ELF-1 (cell line): ENCODE measurements at places on chromosomes 6 and 20.

DNA sequence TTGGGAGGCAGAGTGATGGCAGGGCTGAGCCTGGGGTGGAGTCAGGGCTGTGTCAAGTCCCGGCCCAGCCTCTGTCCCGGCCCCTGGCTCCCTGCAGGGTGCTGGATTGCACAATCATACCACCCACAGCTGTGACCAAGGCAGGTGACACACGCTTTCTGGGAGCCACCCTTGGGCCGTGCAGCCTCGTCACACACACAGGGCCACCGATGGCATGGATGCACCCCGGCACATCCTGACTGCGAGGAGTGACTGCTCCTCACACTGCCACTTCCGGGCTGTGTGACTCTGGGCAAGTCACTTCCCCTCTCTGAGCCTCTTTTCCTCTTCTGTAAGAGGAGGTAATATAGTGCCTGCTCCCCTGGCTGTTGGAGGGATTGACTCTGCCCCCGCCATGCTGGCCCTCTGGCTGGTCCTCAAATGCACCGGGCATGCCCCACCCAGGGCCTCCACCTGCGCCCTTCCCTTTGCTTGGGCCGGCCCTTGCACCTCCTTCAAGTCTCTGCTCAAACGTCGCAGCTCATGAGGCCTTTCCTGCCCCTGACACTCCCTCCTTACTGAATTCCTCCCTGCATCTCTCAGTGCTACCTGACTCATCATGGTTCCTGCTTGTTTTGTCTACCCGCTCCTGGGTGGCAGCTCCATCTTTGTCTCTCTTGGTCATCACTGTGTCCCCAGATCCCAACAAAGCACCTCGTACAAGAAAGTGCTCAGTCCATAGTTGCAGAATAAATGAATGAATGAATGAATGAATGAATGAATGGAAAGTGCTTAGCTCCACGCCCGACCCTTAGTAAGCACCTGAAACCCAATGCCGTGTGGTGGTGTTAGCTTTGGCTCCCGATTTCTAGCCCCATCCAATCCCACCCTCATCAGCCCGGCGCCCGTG is 93.5 kb downstream of the CEBPB start:
- DNase-seq, result no peak

GRCh38 chr20:24776755-24777271 is 172.3 kb upstream of the CST7 start:
- no peak for DNase-seq

GRCh38 chr20:31840906-31841816 is 4.2 kb downstream of the FOXS1 start:
- no peak for DNase-seq

GRCh38 chr20:57240581-57241362 is 25.7 kb downstream of the BMP7 start:
- DNase-seq, result no peak

- peak; percentile 83 for DNase-seq
These were observed 536 bp upstream of the FNDC1 start for GRCh38 chr6:159168536-159169192.
